K562 (cell line): ENCODE measurements at places on chromosomes 13 and 19.

DNA sequence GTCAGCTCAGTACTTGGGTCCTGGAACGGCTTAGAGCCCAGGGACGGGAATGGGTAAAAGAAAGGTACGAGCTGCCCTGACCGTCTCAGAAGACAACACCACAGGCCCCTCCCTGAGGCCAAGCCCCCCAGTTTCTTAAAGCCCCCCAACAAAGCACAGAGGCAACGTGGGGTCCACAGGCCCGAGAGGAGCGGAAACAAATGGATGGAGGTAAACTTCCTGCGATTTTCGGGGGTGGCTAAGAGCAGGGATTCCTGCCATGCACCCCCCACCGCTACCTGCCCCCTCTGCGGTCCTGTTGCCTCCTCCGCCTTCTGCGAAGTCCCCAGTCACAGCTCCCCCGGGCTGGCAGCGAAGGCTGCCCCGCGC lies 48.2 kb downstream of the PTPRS start:
- no peak for DNase-seq

DNA sequence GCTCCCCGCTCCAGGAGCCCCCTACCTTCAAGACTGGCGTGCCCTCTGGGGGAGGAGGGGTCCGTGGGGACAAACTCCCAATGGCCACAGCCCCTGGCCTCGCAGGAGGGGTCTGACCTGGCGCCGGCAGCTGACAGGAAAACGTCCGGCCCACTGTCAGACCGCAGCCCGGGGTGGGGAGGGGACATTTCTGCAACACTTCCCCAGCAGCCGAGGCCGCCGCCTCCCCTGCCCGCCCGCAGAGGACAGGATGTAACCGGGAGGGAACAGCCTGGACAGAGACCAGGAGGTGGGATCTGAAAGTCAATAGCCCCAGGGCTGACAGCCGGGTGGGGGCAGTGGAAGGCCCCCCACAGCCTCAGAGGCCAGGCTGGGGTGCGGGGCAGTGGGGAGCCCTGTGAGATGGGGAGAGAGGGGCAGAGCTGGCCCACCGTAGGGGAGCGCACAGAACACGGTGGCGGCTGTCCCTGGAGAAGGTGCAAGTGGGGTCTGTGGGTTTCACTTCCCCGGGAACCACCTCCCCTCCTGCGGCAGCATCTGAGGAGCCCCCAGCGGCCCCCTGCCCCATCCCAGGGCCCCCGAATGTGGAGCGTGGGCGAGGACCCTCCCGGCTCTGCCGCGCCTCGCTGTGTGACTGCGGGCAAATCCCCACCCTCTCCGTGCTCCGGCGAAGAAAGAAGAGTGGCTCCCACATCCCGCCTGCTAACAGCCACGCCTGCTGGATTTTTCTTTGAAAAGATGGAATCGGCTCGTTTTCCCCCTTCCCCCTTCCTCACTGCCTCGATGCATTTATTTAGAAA lies at the start of gene PEAK3:
Gene PEAK3 (minus strand): TSS at position 114 of the 800 bp plus-strand sequence. CDS start 1,244 bp downstream, outside the sequence.
- peak; percentile 59 for DNase-seq

DNA sequence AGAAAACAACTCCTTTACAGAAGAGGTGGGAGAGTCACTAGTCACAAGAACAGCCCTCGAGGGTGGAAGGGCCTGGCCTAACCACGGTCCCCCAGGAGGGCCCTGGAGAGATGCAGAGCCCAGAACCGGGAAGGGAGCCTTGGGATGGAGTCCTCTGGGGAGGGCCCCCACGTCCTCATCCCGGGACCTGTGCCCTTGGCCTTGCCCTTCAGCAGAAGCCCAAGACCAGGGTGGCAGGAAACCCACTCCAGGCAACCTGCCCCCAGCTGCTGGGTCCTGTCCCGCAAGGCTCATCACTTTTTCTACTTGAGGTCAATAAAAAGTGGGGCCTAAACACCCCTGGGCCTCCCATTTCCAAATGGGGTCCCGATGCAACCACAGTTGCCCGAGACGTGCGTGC lies 2.3 kb upstream of the ATP8B3 start:
- DNase-seq = no peak

DNA sequence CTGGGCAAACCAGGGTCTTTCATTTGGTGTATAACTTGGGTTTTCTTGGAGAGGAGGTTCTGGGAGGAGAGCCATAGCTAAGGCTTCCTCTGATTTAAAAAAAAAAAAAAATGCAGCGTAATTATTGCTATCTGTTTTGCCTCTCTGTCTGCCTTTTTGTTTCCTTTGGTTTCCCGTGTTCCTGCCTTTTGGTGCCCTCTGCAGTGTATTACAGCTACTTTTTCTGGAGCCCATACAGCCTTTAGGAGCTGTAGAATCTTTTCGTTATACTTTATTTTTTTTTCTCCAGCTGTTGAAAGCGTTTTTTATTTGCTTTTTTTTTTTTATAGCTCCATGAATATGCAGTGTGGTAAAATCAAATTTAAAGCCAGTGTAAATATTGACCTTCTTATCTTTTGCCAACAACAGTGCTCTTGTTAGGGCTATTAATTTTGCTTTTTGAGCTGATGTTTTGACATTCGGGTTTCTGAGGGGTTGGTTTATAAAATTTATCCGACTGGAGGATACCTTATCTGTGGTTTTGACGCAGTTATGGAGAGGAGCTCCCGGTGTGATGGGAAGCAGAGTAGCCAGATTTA lies 38.1 kb downstream of the ZNF493 start:
- no peak for DNase-seq

DNA sequence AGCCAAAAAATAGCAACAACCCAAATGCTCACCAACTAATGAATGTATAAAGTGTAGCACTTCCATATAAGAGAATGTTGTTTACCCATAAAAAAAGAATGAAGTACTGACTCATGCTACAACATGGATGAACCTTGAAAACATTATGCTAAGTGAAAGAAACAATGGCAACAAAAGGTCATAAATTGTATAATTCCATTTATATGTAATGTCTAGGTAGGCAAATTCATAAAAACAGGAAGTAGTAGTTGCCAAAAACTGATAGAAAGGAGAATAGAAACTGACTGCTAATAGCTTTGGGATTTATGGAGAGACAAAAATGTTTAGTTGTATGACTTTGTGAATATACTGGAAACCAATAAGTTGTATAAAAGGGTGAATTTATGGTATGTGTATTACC lies 21.6 kb downstream of the MYCBP2 start:
- no peak for DNase-seq

DNA sequence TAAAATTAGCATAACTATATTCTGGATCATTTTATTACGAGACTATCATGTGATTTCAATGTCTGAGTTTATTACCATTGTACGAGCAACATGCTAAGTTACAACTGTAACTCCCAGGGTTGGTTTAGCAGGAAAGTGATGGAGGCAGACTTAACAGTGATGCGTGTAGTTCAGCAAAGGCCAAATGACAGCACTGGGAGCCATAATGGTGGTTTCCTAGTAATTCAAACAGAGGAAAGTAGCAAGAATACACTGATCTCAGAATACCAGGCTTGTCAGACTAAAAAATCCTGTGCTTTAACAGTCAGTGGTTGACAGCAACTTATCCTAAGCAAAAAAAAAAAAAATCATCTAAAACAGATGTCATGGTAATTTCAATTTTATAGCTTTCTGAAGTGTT lies 229.6 kb downstream of the KLF12 start:
- DNase-seq = no peak

- no peak for DNase-seq
Observed at GRCh38 chr19:46205183-46205984, 24.2 kb upstream of the IGFL1 start.

DNA sequence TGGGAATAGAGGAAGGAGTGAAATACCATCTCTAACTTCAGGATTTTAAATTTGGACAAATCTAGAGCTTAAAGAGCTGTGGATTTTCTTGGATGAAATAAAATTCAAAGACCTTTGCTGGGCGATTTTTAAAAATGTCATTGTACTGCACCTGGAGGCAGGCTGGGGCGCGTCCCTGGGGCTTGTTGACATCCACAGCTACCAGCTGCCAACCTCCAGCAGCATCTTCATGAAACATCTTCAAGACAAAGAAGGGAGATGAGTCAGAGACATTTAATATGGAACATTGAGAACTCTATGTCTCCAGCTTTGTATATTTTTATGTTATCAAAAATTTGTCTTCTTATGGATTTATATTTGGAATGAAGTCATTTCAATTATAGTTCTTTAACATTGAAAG lies 132.5 kb downstream of the NALCN start:
- no peak for DNase-seq

- no peak for DNase-seq
Observed at GRCh38 chr19:1762243-1763117, 9.2 kb downstream of the ONECUT3 start.

DNA sequence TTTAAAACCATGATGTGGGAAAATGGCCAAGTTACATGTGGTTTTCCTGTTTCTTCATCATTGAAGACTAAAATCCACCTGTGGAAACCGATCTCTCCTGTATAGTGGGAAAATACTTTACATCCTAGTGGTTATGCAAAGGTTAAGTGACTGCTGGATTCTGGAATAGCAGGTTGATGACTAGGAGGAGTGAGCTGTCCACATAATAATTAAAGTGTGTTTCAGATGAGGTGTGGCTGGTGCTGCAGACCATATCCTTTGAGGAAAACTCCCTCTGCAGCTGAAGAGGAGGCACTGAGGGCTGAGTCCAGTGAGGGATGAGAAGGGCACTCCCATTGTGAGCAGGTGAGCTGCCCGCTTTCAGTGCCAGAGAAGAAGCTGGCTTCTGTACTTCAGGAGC lies 43.2 kb downstream of the DCLK1 start:
- DNase-seq = no peak

DNA sequence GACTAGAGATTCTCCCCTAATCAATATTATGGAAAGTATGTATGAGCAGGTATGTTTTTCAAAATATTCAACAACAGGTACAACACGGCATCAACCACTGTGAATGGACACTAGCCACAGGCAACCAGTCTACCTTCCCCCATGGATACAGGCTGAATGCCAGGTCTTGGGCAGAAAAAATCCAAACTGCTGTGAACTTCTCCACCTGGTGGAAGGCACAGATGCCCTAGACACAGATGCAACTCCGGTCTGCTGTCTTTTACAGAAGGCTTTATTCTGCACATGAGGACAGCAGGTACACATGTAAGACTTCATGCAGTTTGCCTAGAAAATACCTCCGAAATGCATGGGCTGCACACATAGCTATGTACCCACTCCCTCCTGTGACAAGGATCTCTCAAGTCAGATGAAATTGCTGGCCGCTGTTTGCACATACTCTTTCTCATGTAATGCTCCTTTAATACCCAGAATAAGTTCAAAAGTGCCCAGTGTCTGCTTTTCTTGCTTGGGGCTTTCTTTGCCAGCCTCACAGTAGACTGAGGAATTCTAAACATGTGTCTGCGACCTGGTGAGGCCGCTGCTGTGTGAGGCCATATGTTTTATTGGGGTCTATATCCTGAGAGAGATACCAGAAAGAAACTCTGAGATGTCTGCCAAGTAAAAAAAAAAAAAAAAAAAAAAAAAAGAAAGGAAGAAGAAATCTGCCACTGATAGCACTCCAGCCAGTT lies 325.9 kb downstream of the FOXO1 start:
- no peak for DNase-seq

- no peak for DNase-seq
Observed at GRCh38 chr19:49953416-49953815, 7.6 kb downstream of the SIGLEC11 start.

GRCh38 chr13:89382981-89383380 lies 1711.8 kb downstream of the SLITRK5 start:
- DNase-seq = no peak

GRCh38 chr19:6287269-6287885 lies 7.6 kb upstream of the MLLT1 start:
- no peak for DNase-seq

GRCh38 chr13:114034481-114034891 lies 60.6 kb upstream of the C13orf46 start:
- no peak for DNase-seq

- DNase-seq = peak; percentile 4
Observed at GRCh38 chr19:10069046-10069445, 17.1 kb upstream of the SHFL start.

DNA sequence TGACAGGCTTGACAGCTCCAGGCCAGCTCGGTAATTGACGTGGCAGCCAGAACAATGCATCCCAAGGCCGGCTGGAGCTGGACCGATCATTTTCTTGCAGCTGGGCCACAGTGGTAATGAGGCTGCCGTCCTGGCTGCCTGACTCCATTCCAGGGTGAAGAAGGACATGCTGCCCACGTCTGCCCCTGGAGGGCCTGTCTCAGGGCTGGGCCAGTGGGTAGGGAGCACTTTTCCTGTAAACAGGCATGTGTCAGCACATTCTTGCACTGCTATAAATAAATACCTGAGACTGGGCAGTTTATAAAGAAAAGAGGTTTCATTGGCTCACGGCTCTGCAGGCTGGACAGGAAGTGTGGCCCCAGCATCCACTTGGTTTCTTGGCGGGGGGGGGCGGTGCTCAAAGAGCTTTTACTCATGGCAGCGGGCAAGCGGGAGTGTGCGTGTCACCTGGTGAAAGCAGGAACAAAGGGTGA lies 38.1 kb upstream of the KCTD15 start:
- DNase-seq = no peak
